ENCODE measurements at places on chromosomes 2 and 18.

GRCh38 chr2:128405981-128406613, 87.4 kb upstream of the HS6ST1 start:
- DNase-seq: no peak

- DNase-seq: no peak
Observed at GRCh38 chr2:218555527-218555926, 12.6 kb downstream of the USP37 start.

DNA sequence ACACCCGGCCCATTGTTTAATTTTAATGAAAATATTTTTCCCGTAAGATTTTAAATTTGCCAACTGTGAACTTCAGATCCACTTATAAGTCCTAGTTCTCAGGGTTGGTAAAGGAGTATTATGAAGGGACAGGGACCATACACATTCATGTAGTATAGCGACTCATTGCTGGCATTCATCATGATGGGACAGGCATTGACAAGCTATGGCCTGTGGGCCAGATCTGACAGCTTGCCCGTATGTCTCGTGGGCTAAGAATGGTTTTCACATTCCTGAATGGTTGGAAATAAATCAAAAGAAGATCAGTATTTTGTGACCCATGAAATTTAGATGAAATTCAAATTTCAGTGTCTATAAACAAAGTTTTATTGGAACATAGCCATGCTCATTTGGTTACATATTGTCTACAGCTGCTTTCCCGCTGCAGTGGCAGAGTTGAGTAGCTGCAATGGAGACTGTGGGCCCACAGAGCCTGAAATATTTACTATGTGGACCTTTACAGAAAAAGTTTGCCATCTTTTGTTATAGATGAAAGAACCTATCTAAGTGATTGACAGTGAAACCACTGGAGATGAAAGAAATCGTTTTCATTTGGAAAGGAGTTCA, 4.1 kb downstream of the RAPGEF4 start:
- DNase-seq: no peak

DNA sequence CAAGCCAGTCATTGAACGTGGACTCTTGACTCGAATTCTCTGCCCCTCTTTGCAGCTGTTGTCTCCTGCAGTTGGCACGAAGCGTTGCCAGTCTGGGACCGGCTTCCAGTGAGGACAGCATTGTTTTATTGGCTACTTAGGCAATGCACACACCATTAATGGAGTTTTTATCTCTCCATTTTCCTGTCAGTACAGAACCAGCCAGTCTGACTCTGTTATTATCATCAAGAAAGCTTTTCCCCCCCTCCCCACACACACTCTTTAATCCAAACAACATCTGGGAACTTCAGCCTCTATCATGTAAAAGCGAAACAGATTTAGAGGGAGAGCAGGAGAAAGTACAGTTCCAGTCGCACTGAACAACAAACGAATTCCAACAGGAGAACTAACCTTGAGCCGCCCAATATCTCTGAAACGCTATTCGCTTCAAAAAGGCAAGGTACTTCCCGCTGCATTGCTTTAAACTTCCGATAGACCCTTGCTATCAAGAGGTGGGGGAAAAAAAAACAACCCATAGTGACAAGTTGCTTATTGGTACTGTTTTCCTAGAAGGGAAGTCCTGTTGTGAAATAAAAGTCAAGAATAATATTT, 38.2 kb downstream of the ACVR1 start:
- DNase-seq: no peak

GRCh38 chr2:171347591-171348032, 86.2 kb downstream of the METTL8 start:
- DNase-seq: no peak

GRCh38 chr2:168277276-168277675, 29.9 kb upstream of the STK39 start:
- DNase-seq: no peak

DNA sequence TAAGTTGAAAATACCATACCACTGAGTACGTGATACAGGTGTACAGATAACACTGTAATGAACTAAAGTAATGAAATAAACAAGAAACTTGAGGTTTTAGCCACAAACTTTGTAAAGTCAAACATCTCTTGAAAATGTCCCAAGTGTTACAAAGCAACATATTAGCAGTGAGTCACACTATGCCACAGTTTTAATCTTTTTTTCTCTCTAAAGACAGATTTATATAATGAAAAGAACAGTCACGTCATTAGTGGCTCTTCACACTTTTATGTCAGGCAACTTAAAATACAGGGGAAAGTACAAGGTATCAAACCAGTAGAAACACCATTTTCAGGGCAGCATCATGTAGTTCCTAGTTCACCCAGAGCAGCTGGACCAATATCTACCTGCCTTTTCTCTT, 42.1 kb downstream of the RAPH1 start:
- DNase-seq: no peak

DNA sequence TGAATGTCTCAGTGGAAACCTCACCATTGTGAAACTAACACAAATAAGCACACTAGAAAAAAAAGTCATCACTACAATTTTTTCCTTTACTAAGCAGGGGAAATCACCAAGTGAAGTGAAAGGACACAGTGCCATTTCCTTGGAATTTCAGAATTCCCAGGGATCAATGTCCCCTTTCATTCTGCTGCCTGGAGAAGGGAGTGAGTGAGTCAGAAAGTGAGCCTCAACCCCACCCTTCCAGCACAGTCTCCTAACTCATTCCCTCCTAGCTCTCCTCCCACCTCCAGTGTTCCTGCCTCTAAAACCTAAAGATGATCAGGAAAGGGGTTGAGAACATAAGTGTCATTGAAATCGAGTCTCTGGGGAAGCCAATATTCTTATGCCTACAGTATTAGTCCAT, 608.5 kb downstream of the RNF144A start:
- no peak for DNase-seq

DNA sequence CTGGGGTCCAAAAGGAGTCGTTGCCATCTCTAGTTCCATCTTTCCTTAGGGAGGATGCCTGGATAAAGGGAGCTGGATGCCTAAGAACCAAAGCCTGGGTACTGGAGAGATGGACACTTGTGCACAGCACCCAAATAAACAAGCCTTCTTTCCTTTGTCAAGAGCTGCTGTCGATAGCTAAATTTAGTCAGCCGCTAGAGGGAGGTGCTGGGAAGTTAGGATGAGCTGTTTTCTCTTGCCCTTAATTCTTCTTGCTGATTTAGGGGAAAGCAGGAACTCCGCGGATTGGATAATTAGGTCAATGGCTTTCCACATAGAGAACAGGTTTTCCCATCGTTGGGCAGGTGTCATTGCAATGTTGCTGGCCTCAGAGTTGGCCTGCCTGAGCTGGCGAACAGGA, 30.9 kb upstream of the SERPINB12 start:
- no peak for DNase-seq

DNA sequence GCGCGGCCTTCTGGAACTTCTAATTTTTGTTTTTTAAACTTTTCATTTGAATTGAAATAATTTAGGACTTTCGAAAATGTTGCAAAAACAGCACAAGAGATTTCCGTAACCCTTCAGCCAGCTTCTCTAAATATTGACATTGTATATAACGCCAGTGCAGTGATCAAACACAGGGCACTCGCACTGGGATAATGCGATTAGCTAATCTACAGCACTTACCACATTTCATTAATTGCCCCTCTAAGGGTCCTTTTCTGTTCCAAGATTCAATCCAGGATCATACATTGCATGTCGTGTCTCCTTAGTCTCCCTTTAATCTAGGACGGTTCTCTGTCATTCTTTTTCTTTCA, 343 bp upstream of the CD302 start:
- DNase-seq: no peak

DNA sequence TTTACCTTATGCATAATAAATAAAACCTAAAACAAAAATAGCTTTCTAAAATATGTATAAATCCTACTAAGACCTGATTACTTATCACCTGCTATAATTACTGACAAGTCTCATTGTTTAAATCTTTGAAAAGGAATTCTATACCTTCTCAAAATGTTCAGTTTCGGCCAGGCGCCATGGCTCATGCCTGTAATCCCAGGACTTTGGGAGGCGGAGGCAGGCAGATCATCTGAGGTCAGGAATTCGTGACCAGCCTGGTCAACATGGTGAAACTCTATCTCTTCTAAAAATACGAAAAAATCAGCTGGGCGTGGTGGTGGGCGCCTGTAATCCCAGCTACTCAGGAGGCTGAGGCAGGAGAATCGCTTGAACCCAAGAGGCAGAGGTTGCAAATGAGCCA, 58.1 kb downstream of the RELCH start:
- DNase-seq: no peak

- no peak for DNase-seq
Observed at GRCh38 chr2:36147670-36148390, 207.7 kb upstream of the CRIM1 start.

DNA sequence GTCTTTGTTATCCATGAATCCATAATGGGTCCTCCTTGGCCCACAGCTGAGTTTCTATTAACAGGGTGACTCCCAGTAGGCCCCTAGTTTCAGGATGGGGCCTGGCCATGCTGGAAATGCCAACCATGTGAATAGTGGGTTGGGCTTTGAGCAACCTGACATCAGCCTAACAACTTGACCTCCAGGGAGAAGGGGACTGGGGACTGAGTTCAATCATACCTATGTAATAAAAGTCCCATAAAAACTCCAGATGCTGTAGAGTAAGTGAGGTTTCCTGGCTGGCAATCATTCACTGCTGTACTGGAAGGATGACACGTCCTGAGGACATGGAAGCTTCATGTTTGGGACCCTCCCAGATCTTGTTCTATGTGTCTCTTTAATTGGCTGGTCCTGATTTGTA, 7.9 kb downstream of the REV1 start:
- DNase-seq: no peak

DNA sequence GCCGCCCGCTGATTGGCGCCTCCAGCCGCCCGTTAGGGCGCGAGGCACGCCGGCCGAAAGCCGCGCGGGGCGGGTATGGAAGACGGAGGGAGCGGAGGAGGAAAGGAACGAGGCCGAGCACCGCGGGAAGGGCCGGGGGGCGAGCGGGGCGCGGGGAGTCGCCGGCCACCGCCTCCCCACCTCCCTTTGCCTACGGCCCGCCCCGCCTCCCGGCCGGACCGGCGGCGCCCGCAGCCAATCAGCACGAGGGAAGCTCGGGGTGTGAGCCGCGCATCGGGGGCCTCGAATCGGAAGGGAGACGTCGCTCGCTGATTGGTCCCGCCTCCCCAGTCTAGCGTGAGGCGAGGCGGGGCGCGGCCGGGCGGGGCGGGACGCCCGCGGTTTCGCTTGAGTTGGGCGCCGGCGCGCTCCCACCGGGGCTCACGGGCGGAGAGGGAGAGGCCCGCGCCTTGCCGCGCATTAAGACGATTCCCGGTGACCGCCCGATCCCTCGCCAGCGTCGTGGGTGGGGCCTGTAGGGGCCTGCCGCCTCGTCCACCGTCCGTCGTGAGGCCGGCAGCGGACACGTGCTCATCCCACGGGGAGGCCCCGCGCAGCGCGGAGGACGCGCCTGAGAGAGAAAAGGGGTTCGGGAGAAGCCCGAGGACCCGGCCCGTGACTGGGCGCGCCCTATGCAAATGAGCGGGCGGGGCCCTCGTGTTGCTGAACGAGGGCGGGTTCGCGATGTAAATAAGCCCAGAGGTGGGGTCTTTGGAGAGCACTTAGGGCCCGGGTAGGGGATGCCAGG, 665 bp upstream of the SMAD2 start:
- peak; percentile 95 for DNase-seq

DNA sequence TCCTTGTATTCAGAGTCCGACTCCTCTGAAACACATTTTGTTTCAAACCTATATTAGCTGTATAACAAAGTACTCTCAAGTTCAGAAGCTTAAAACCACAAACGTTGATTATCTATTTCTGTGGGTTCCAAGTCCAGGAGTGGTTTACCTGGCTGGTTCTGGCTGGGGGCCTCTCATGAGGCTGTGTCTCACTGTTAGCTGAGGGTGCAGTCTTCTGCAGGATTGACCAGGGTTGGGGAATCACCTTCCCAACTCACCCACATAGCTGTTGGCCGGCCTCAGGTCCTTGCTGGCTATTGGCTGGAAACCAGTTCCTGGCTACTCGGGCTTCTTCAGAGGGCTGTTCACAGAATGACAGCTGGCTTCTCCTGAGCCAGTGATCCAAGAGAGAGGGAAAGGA, 18.0 kb upstream of the ATIC start:
- DNase-seq: no peak

- no peak for DNase-seq
Observed at GRCh38 chr2:207254591-207255464, 89.1 kb upstream of the KLF7 start.

Measured in activated naive CD8-positive, alpha-beta T cell treated with anti-CD3 and anti-CD28 coated beads, Interleukin-2, amount 10 ng/mL, durations not matched to agents 7 days and 5 days (primary cell).